Stimulated activated CD8-positive, alpha-beta memory T cell treated with anti-CD3 and anti-CD28 coated beads, Interleukin-4, amount 100 ng/mL, for 48 hours (primary cell): ENCODE measurements at places on chromosomes 12 and 14.

DNA sequence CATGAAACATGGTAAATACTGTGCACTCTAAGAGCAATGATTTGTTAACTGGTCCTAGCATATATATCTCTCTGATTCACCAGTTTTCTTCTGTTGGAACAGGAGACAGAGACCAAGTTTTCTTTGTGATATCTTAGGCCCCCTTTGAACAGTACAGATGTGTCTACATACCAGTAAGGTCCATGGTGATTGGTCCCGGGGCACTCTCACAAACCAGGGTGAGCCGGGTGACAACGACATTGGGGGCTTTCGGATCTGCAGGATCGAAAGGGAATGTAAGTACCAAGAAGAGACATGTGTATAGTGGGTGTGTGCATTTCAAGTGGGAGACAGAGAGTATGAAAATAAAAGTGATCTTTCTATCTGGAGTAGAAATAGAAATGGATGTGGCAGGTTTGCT is 11.3 kb upstream of the ERP27 start:
- DNase-seq, result peak; percentile 66

- DNase-seq, result no peak
These were observed 81.9 kb upstream of the PELI2 start for GRCh38 chr14:56036353-56036752.

- no peak for DNase-seq
These were observed 12.5 kb downstream of the PRDM4 start for GRCh38 chr12:107748472-107748871.

GRCh38 chr14:92542766-92543554 is 29.4 kb downstream of the RIN3 start:
- DNase-seq, result no peak

GRCh38 chr14:100140452-100141078 is 18.9 kb downstream of the DEGS2 start:
- no peak for DNase-seq

DNA sequence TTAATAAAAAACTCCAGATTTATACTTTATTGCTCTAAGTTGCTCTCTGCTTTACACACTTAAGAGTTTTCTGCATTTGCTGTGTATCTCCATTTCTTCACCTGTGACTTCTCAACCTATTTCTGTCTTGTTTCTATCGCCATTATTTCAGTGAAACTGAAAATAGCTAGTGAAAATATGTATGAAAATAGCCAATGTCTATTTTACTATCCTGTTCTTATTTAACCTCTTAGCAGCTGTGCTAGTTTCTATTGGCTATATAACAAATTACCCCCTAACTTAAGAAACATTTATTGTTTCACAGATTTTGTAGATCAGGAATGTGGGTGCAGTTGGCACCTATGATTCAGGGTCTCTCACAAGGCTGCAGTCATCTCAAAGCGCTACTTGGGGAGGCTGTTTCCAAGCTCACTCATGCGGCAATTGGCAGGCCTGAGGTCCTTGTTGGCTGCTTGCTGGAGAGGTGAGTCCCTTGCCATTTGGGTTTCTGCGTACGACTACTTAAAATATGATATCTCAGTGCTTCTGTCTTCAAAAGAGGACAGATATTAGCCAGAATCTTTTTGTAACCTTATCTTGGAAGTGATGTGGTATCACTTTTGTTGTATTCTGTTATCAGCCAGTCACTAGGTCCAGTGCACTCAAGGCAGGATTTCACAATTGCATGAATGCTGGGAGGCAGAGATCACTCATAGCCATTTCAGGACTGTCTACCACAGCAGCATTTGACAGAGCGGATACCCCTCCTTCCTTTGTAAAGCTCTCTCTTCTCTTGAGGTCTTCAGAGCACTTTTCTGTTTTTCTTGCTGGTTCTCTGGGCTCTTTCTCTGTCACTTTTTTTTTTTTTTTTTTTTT is 7.2 kb downstream of the ERC1 start:
- DNase-seq, result no peak

- no peak for DNase-seq
These were observed 117.3 kb downstream of the BICD1 start for GRCh38 chr12:32223941-32224340.

DNA sequence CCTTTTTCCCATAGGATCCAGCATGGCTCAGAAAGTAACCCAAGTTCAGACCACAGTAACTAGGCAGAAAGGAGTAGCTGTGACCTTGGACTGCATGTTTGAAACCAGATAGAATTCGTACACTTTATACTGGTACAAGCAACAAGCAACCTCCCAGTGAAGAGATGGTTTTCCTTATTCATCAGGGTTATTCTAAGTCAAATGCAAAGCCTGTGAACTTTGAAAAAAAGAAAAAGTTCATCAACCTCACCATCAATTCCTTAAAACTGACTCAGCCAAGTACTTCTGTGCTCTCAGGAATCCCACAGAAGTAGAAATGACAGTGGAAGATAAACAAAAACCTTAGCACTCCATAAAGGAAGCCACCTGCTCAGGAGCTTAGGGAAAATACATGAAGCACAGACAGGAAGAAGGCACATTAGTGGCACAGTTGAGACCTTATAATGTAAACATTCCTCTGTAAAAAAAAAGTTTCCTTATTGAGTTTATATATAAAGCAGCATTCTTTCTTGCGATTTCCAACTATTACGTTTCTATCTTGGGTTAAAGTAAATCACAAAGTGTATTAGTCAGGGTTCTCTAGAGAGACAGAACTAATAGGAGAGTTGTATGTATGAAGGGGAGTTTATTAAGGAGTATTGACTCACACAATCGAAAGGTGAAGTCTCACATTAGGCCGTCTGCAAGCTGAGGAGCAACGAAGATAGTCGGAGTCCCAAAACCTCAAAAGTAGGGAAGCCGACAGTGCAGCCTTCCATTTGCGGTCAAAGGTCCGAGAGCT is 398.4 kb downstream of the DAD1 start:
- DNase-seq, result no peak

DNA sequence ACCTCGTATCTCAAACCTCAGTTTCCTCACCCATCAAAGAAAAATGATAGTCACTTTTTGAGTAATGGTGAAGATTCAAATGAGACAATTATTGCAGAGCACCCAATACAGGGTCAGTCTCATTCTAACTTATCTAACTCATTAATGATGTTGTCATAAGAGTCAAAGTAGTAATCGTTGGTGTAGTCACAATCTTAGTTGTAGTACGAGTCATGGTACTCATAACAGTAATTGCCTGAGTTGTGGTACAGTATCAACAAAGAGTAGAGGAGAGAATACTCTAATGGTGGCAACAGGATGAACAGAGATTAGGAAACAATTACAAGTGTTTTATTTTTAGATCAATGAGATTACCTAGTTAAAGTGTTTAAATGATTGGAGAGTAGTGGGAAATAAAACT is 93.6 kb upstream of the TMTC2 start:
- no peak for DNase-seq

- DNase-seq, result no peak
These were observed 38.9 kb downstream of the SFSWAP start for GRCh38 chr12:131749618-131750315.

- no peak for DNase-seq
These were observed 5.2 kb downstream of the LRRIQ1 start for GRCh38 chr12:85041395-85041794.

DNA sequence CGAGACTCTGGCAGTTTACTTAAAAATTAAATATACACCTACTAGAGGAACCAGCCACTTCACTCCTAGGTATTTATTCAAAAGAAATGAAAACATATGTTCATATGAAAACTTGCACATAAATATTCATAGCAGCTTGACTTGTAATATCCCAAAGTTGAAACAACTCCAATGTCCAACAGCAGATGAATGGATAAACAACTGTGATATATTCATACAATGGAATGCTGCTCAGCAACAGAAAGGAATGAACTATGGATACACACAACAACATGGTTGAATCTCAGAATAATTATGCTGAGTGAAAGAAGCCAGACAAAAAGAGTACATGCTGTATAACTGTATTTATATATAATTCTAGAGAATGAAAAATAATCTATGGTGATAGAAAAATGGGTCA is 53.4 kb upstream of the DACT1 start:
- DNase-seq, result no peak
